ENCODE measurements at places on chromosomes 5 and 9. TPM values are rescaled to one million over a fixed set of nuclear protein-coding genes. Genes with fewer than 3 reads are reported as not detected.

The LHX3 gene
- total RNA-seq, result not detected

The ELOVL7 gene
- 6.9 TPM for total RNA-seq

The SARDH gene
- 4.2 TPM for total RNA-seq

The STPG3 gene
- not detected for total RNA-seq

The GZMA gene
- not detected for total RNA-seq

The DAB2IP gene
- 22.6 TPM for total RNA-seq

The GNA14 gene
- 1.4 TPM for total RNA-seq

The CER1 gene
- 0.69 TPM for total RNA-seq

The C9orf50 gene
- total RNA-seq, result 0.23 TPM

The CCL21 gene
- total RNA-seq, result not detected

The SPATA31A3 gene
- not detected for total RNA-seq

The REEP2 gene
- total RNA-seq, result 123 TPM

The AFAP1L1 gene
- total RNA-seq, result 5.5 TPM

The ORM2 gene
- not detected for total RNA-seq

The GRXCR2 gene
- total RNA-seq, result not detected

The F12 gene
- 7.4 TPM for total RNA-seq

The FOXD4L4 gene
- total RNA-seq, result 1.4 TPM

The PLAA gene
- 52.4 TPM for total RNA-seq

The ZFYVE16 gene
- 72.7 TPM for total RNA-seq
